ENCODE measurements at places on chromosomes 11 and 22.

- DNase-seq = no peak
Measured at GRCh38 chr11:74345420-74345819, 34.0 kb upstream of the P4HA3 start.

DNA sequence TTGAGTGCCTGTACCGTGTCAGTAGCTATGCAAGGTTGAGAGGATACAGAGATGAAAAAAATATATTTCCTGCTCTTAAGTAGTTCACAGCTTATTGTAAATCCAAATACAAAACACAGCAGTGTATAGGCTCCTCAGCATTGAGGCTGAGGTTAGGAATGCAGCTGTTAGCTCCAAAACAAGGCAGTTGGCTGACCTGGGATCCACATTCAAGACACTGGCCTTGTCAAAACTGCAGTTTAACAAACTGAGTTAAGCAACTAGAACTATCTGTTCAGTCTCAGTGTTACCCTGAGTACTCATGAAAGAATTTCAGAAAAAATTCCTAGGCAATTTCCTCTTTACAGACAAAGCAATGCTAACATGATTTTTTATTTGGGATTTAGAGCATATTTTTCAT lies 42.8 kb downstream of the REXO2 start:
- DNase-seq = no peak

- no peak for DNase-seq
Measured at GRCh38 chr22:29054251-29054767, 7.3 kb downstream of the C22orf31 start.

GRCh38 chr11:9808943-9809342 lies 145.1 kb downstream of the SWAP70 start:
- DNase-seq = no peak

DNA sequence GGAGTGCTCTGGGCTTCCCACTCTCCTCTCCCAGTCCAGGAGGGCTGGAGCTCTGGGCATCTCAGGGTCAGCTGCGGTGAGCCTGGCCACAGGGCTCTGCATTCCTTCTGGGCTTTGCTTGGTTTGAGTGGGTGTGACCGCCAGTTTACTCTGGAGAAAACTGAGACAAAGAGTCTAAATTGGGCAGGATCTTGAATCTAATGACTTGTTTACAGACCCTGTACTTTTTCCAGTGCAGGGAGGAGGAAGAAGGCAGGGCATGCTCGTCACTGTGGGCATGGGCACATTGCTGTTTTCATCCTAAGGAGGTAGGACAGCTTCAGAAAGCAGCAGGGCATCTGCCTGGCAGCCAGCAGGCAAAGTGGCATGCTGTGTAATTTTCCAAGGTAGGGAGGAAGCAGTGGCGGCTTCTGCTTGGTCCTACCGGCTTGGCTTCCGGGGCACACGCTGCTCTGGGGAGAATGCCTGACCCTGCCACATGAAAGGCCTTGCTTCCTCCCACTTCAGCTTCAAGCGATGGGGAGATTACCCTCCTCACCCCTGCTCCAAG lies 22.9 kb downstream of the FLI1 start:
- no peak for DNase-seq

- DNase-seq = no peak
Measured at GRCh38 chr11:13216019-13216710, 61.4 kb upstream of the BMAL1 start.
